Thoracic aorta (tissue), 2 donors: ENCODE measurements at places on chromosomes 11 and 22.
A peak's percentile ranks its signal among the peaks of the same experiment; 100 is the strongest.

DNA sequence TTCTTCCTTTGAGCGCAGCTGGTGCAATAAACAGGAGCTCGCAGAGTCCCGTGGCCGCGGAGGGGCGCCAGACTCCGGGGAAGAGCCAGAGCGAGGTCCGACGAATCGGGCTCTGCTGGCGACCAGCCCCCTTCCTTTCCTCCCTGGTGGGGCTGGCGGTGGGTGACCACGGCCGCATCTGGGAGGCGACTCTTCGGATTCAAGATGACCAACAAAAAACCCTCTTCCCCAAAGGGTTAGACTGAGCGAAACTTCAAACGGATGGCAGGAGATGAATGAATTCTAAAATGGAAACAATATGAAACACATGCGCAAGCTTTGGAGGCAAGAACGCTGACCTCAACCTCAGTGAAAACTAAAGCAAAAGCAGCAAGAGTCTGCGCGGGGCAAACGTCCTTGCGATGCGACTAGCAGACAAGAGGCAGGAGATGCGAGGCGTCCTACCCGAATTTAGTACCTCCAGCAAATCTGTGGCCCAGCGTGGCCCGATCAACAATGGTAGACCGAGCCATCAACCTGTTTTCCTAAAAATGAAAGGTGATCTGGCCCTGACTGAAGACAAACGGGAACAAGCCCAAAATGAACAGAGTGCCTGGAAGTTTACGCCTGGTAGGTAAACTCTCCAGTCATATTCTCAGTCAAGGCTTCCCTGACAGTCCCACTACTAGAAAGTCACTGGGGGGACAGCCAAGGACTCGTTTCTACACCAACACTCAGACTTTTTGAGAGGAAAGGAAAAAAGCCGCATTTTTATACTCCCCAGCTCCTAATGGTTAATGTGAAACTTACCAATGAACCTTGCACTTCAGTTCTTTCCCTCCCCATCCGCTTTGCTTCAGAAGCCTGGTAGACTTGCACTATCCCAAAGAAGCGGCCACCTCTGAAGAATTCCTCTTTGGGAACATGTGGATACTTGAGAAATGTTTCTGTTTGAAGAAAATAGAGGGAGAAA lies 11.6 kb downstream of the MMP3 start:
- DNase-seq, result no peak

- no peak for DNase-seq
Measured at GRCh38 chr22:47248925-47249324, 486.5 kb downstream of the TBC1D22A start.

- no peak for DNase-seq
Measured at GRCh38 chr11:3994030-3994640, 100.5 kb upstream of the RRM1 start.

DNA sequence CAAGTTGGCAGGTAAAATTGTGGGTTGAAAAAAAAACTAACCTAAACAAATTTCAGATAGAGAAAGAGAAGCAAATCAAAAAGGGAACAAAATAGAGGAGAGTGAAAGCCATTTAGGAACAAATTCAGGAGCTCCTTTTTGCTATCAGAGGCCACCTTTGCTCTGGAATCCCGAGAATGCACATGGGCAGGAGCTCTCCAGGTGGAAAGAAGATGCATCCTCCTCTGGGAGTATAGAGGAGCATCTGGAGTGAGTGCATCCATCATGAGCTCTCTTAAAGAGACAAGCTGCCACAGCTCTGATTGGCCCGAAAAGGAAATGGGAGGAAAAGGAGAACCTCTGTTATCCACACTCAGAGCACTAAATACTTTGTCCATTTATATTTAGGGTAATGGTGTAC lies 26.3 kb downstream of the MRGPRX1 start:
- DNase-seq, result no peak

GRCh38 chr11:95360377-95361075 lies 129.5 kb upstream of the SESN3 start:
- DNase-seq, result no peak

DNA sequence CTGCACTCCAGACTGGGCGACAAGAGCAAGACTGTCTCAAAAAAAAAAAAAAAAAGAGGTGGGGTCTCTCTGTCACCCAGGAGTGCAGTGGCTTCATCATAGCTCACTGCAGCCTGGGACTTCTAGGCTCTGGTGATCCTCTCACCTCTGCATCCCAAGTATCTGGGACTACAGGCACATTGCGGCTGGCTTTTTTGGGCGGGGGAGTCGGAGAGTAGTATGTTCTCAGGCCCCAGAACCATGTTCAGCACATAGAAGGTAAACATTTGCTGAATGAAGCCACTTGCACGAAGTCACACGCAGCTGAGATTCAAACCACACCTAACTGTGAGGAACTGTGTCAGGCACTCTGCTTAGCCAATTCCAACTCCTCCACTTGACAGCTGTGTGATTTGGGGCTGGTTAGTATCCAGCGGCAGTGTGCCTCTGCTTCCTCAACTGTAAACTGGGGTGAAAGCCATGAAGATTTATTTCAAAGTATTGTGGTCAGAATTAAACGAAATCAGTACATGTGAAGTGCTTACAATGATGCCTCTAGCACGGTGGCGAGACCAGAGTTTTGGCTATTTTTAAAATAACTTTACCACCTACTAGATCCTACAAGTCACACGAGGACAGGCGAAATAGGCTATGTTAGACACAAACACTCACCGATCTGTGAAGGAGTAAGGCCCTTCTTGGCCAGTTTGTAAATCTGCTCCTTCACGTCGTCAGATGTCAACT lies 789 bp downstream of the RPS13 start:
- no peak for DNase-seq

DNA sequence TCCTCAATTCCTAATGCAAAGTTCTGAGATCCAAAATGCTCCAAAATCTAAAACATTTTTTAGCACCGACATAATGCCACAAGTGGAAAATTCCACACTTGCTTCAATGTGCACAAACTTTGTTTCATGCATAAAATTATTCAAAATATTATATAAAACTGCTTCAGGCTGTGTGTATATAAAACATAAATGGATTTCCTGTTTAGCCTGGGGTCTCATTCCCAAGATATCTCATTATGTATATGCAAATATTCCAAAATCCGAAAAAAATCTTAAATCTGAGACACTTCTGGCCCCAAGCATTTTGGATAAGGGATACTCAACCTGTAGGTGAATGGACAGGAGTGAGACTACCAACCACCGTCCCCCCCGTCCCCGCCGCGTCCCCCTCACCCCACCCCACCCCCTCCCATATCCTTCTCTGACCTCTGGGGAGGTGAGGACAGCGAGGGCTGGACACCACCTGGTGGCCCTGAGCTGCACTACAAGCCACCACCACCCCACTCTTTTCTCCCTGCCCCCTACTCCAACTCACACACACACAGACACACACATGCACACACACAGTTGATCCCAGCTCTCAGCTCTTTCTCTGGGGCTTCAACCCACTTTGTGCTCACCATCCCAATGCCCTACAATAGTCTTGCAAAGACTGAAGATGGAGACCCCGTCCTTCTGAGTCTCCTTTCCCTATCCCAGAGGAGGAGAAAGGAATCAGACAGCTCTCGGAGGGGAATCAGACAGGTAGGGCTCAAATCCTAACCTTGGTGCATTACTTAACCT lies 101.0 kb downstream of the PDE2A start:
- DNase-seq, result no peak

GRCh38 chr11:110793556-110793955 lies 81.3 kb upstream of the ARHGAP20 start:
- DNase-seq, result no peak

- DNase-seq, result no peak
Measured at GRCh38 chr11:23540101-23540561, 679.9 kb upstream of the CCDC179 start.

GRCh38 chr11:125072961-125073590 lies 10.0 kb downstream of the SLC37A2 start:
- DNase-seq, result no peak

- no peak for DNase-seq
Measured at GRCh38 chr11:12190511-12190910, 80.1 kb downstream of the MICAL2 start.

GRCh38 chr22:30132290-30132996 lies 52.2 kb downstream of the HORMAD2 start:
- DNase-seq, result no peak

GRCh38 chr11:87878373-87878825 lies 296.8 kb downstream of the RAB38 start:
- no peak for DNase-seq

GRCh38 chr11:112718483-112718882 lies 242.7 kb upstream of the NCAM1 start:
- no peak for DNase-seq

DNA sequence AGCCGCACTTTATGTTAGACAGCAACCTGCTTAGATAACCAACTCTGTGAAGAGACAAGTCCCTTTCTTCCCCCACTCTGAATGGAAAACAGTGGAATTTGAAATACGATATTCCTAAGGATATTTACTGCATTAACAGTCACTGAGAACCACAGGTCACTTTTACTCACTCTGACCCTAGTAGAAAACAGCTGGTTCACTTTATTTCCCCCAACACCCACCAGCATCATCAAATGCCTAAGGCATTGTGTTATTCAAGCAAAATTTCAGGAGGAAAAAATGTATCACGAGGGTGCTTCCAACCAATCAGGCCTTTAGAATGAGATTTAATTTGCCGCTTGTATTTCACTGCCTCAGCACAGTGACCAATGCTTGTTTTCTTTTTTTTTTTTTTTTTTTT lies 1134.1 kb upstream of the CCDC90B start:
- DNase-seq, result no peak

DNA sequence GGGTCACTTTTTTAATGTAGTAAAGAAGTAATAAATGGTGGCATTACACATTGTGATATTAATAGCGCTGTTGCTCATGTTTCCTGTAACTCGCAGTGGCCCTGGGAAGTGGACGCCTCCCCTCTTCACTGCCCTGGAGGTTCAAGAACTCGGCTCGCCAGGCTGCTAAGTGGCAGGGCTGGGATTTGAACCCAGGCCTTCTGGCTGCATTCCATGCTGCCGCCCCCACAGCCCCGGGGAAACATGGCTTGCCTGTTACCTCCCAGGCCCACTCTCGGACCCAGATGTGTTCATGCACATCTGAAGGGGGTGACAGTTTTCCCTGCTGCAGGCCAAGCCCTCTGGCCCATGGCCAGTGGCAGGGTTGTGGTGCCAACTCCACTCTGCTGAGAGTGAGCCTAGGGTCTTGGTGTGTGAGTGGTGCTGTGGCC lies 25.0 kb upstream of the MGAT3 start:
- peak; percentile 52 for DNase-seq

DNA sequence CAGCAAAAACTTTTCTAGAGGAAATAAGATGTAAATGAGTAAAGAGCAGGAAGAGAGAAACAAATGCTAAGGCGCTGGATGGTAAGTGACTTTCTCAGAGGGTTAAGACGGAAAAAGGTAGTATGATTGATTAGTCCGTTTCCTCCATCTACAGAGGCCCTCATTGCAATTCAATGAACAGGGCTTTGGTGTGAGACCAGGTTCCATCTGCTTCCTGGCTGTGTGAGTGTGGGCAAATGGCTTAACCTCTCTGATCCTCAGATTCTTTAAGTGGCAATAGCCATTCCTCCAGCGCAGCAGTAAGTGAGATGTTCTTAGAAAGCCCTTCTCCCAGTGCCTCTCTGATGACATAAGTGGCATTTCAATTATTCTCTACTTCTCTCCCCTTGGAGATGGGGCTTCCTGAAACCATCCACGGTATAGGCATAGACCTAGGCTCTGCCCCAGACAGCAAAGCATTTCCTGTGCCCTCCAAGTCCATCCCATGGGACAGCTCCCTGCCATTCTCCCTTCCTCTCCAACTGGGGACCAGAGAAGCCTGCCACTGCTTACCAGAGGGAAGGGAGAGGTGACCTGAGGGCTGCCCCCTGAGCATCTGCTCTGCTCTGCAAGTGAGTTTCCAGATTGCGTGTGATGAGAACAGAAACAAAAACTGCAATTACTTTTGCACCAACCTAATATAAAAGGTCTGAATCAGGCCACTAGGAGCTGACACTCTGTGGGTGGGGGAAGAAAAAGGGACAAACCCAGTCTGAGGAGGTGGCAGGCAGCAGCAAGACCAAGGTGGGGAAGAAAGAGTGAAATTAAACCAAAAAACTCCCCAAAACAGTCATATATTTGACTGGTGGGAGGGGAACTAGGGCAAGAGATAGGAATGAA lies 12.7 kb upstream of the CD44 start:
- DNase-seq, result no peak

DNA sequence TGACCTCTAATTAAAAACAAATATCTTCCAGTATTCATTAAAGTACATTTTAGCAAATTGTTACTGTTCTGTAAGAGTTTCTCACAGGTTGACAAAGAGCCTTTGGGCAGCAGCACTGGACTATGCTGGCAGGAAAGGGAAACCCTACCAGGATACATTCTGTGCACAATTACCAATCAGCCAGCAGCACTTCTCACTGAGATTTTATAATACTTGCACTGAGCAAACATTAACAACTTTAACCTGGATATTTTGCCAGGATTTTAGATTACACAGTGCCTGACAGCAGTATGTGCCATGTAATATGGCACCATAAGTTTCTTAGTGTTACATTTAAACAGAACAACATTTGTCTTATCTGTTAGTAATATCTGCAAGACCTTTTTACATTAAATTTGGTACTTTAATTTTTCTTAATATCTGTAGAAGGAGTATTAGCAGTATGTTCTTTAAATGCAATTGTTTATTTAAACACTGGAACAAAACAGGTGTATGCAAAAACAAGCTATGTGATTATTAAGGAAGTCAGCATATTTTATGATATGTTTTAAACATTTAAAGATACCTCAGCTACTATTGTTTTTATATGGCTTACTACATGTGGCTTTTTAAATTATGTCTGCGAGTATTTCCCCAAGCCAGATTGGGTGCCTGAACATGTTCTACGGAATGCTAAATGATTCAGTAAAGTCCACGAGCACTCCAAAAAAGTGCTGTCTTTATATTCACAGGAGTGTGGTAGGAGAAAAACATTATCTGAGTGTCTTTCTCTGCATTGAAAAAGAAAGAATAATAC lies 699.0 kb upstream of the LUZP2 start:
- DNase-seq, result no peak

DNA sequence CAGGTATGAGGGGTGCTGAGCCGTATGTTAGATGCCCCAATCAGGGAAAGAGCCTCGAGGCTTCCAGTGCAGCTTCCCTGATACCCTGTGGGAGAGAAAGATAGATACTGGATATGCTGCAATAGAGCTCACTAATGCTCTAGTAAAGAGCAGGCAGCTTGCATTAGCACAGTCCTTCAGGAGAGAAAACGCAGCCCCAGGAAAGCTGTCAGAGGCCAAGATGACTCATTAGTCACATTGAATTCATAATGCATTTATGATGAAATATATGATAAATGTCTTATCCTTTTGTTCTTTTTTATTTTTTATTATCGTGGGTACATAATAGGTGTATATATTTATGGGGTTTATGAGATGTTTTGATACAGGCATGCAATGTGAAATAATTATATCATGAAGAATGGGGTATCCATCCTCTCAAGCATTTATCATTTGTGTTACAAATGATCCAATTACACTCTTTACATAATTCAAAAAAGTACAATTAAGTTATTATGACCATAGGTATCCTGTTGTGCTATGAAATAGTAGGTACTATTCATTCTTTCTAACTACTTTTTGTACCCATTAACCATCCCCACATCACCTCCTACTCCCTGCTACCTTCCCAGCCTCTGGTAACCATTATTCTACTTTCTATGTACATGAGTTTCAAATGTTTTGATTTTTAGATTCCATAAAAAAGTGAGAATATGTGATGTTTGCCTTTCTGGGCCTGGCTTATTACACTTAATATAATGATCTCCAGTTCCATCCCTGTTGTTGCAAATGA lies 94.5 kb upstream of the TOP3B start:
- DNase-seq, result no peak

- no peak for DNase-seq
Measured at GRCh38 chr22:36384766-36385481, 2.8 kb downstream of the MYH9 start.

- no peak for DNase-seq
Measured at GRCh38 chr11:3189196-3189843, 24.2 kb upstream of the OSBPL5 start.

- no peak for DNase-seq
Measured at GRCh38 chr11:5129457-5129877, 8.7 kb downstream of the OR52A5 start.
